Kidney epithelial cell (primary cell): ENCODE measurements at places on chromosomes 2 and 18. TPM values are rescaled to one million over a fixed set of nuclear protein-coding genes. Genes with fewer than 3 reads are reported as not detected.

DUSP11 gene
- 29.8 and 30.2 TPM in 2 replicates for total RNA-seq

LYG1 gene
- total RNA-seq: 0.25 and 1.0 TPM in 2 replicates

TUBA3E gene
- not detected in 2 replicates for total RNA-seq

PLCL1 gene
- 0.08 and 0.14 TPM in 2 replicates for total RNA-seq

IL18R1 gene
- total RNA-seq: 5.1 and 9.2 TPM in 2 replicates

MALL gene
- total RNA-seq: 6.1 and 7.5 TPM in 2 replicates

EGR4 gene
- not detected in 2 replicates for total RNA-seq

PLEK gene
- total RNA-seq: not detected in 2 replicates

KCNIP3 gene
- total RNA-seq: 5.1 and 7.2 TPM in 2 replicates

BARD1 gene
- total RNA-seq: 6.0 and 7.7 TPM in 2 replicates

HNMT gene
- total RNA-seq: 8.8 and 9.9 TPM in 2 replicates

ATP9B gene
- 16.2 and 20.1 TPM in 2 replicates for total RNA-seq

MAB21L4 gene
- total RNA-seq: 2.1 and 2.5 TPM in 2 replicates

FASTKD2 gene
- 35.8 and 38.4 TPM in 2 replicates for total RNA-seq

LMAN2L gene
- total RNA-seq: 14.2 and 15.7 TPM in 2 replicates
